Skeletal muscle cell (primary cell): ENCODE measurements at places on chromosomes 1 and 21.

DNA sequence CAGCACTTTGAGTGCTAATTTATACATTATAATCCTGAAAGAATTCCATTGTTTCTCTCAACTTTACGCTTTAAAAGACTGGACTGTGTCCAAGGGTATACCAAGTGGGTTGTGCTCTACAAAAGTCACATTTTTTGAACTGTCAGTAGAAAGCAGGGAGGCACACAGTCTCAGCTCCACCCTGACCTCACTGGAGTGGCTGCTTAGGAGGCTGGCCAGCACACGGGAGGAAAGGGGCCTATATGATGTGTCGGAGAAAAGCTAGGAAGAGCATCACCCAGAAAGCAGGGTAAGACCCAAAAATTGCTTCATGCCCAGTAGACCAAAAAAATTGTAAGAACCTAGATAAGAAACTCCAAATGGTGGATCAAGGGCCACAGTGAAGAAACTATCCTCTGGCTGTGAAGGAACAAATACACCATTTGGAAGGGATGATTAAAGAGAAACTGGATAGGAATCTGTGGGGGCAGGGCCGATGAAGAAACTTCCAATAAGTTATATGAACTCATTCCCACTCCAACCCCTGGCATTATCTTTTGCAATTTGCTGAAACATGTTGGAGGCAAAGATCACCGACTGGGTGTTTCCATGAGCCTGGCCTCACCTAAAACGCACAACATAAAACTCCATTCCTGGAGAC is 1.9 kb downstream of the S100A10 start:
- no peak for DNase-seq

GRCh38 chr1:116545359-116545705 is 25.5 kb downstream of the CD58 start:
- no peak for DNase-seq

DNA sequence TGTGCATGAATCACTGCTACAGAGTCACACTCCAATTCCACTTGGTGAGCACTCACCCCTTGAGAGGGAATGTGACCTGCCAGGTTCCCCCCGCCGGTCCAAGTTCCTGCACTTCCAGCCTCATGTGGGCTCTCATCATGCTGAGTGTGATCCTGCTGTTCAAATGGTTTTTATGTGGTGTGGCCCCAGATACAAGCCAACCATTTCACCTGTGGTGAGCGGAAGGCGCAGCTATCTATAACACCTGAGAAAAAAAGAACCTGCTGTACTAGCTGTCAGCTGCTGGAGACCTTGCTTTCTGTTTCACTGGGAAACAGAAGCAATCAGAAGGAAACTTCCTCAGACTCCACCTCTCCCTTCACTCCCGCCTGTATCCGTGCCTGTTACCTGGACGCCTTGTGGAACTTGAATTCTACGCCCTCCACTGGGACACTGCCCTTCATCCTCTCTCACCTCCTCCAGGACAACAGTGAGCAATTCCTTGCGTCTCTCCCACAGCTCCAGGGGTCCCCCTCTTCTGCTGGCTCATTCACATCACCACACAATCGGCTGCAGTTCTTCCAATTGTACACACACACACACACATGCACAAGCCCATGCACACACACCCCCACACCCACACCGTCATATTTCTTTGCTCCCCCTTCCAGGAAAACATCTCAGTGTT is 64.4 kb upstream of the RPL11 start:
- no peak for DNase-seq

DNA sequence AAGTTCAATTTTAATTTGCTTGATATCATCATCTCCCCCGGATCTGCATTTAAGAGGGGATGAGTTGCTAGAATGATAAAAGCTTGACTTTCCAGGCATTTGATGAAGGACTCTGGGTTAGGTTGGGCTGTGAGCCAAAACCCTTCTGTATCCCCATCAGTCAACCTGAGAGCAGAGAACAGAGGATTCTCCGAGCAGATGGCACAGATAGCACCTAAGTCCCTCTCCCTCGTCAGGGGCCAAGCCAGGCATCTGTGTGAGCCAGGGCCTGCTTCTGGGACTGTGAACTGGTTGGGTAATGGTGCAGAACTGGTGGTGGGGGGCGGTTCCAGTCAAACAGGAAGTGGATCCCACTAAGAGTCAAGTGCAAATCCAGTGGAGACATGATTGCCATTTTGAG is 205.8 kb downstream of the TNR start:
- no peak for DNase-seq

- DNase-seq = no peak
Observed at GRCh38 chr1:229859026-229859425, 208.0 kb upstream of the GALNT2 start.

GRCh38 chr21:23452384-23453083 is 2154.7 kb downstream of the MRPL39 start:
- no peak for DNase-seq

- no peak for DNase-seq
Observed at GRCh38 chr1:233075915-233076295, 125.5 kb downstream of the NTPCR start.

DNA sequence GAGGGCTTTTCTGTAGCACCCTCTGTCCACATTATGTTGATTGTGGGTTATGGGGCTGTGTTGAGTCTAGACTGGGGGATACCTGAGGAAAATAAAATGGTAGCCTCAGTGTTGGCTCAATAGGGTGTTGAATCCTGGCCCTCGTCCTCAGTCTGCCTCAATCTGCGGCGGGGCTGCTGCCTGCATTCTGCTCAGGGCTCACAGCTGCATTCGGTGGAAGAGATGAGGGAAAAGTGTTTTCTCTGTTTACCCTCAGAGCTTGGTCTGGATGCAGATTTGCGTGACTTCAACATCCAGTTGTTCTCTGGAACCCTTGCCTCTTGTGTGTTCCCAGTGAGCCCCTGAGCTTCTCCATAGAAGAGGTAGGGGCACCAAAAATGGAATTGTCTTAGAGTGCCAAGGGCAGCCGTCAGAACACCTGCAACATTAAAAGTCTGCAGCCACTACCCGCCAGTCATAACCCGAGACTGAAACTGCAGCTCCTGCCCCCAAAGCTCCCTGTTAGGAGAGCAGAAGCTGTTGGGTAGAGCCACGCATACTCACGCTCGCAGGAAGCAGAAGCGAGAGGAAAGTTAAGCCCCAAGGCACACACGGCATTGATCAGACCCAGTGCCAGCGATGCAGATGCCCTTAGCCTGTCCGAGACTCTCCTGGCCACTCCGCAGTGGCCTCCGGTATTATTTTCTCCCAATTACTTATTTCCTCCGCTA is 215.3 kb upstream of the C1orf174 start:
- DNase-seq = no peak

DNA sequence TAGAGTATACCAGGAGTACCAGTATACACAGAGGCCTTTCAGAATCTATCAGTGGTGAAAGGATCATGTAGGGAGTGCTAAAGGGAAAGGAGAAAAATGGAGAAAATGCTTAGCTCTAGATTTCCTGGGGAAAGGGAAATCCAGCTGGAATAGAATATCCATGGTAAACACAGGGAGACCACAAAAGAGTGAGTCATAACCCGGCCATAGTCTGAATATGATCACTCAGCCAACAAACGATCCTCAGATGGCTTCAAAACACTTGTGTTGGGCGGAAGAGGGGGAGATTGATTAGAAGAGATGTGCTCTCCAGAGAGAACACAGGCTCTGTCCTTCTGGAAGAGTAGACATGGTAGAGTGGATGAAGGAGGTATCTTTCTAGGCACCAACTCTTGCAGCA is 180.6 kb downstream of the PAPPA2 start:
- DNase-seq = peak; percentile 9

DNA sequence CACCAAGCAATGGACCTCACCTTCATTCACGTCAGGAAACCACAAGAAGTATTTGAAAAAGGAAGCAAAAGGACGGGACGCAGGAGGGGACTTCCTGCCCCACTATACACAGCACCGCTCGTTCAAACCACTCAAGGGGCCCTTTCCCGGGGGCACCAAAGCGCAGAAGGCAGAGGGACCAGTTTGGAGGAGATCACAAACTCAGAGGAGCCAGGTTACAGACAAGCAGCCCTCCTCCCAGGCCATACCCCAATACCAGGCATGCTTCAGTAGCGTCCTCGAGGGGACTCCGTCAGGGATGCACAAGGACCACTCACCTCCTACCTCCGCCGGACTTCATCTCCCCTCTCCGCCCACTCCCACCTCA is 685 bp downstream of the CRTC2 start:
- DNase-seq = no peak

DNA sequence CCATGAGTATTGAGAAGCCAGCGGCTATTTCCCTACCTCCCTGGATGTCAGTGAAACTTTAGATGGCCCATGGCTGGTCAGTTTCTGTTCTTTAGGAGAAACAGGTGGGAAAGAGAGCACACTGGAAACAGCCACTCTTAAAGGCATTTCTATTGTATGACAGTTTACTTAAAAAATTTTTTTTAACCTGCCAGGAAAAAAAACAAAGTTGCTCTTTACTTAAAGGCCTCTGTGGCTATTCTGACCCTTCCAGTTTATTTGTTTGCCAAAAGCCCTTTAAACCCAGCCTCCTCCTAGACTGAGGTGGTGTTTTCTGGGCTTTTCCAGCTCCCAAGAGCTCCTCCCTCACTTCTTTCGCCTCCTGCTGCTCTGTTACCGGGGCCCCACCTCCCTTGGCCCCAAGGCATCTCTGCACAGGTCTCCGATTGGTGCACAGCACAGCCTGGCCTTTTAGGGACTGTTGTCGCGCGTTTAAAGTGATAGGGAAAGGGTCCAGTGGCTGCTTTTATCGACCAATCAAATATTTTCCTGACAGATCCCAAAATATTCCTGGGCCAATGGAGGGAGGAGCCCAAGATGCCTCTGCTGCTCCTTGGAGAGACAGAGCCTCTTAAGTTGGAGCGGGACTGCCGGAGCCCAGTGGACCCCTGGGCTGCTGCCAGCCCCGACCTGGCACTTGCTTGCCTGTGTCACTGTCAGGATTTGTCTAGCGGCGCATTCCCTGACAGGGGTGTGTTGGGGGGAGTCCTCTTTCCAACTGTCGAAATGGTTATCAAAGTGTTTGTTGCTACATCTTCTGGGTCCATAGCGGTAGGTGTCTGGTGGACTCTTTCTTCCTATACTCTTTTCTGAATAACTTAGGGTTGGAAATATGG is at the start of gene SH3BGR:
Gene SH3BGR (plus strand): TSS at position 639 of the 875 bp plus-strand sequence. CDS start 127 bp downstream, at position 766.
- DNase-seq = no peak

DNA sequence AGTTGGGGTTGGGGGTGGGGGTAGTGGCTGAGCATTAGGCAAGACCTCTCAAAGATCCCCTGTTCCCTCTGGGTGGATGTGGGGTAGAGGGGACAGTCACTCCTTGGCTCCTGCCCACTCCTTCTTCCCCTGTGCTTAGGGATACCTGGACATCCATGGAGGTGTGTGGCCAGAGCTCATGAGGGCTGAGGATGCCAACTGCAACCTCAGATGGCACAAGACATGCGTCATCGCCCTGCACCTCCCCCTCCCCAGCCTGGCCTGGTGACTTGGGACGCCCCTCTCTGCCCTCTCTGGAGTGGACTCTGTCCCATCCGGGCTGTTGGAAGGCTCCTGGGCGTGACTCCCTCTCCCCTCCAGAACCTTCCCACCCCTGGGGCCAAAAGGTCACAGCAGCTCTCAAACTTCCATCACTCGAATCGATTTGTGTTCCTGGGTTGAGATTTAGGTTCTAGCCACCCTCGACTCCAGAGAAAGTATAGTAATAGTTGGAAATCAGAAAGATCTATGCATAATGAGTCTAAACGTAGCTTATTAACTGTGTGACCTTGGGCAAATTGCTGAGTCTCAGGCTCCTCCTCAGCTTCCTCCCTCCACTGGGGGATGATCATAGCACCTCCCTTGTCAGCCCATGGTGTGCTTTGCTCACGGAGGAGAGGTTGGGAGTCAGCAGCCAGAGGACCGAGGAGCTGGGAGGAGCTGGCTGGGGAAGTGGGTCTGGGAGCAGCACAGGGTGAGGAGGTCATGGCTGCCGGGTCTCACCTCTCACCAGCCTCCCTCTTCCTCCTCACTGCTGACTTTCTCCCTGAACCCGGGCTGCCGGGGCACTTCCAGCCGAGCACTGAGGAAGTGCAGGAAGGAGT is 2.2 kb upstream of the PTPN7 start:
- DNase-seq = no peak

GRCh38 chr1:8340448-8340847 is 22.5 kb downstream of the SLC45A1 start:
- no peak for DNase-seq

DNA sequence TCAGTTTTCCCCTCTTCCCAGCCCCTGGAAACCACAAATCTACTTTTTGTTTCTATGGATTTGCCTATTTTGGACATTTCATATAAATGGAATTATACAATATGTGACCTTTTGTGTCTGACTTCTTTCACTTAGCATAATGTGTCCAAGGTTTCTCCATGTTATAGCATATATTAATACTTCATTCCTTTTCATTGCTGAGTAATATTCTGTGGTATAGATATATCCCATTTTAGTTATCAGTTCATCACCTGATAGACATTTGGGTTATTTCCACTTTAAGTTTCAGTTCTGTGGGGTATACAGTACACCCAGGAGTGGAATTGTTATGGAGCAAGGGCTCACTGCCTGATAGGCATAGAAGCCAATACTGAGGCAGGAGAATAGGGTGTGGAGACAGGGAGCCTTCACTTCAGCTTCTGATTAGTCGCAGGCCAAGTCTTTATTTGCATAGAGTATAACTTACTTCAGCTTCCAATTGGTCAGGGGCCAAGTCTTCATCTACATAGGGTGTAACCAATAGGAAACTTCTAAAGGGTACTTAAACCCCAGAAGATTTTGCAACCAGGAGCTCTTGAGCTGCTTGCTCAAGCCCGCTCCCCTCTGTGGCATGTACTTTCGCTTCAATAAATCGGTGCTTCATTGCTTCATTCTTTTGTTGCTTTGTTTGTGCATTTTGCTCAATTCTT is 8.3 kb upstream of the NVL start:
- no peak for DNase-seq

GRCh38 chr1:89974696-89975470 is 20.0 kb upstream of the ZNF326 start:
- DNase-seq = peak; percentile 78

DNA sequence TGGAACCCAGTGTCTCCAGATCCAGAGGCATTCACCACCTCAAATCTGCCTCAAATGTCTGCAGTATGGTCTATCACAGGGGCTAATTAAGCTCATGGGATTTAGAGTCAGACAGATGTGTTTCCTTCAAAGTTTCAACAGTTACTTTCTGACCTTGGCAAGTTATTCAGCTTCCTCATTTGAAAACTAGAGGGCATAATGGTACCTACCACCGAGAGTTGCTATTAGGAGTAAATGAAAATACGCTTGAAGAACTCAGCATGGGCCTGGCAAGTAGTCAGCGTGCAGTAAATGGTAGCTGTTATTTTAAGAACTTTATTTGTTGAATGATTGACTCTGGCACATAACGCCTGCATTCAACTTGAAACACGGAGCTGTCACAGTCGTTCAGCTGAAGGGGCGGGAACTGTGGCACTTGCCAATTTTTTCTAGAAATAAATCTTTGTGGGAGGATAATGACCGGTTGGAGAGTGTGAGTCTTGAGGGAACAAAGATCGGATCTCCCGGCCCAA is 1.2 kb upstream of the CAP1 start:
- no peak for DNase-seq

GRCh38 chr1:44723064-44723463 is 7.9 kb downstream of the RNU5D-1 start:
- DNase-seq = no peak

DNA sequence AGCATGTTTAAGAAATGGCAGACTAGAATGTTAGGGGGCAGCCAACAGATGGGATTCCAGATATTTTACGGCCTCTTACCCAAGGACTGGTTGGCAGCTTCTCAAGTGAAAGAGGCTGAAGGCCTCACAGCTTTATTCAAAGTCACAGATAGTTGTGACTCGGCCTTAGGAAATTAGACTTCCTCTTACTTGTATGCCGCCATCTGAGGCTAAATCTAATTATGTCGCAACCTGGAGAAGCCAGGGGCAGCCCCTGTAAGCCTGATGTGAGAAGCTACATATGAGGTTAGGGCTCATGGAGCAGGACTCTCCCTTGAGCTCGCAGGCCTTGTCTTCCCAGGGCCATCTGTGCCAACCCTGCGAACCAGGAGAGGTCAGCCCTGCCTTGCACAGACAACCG is 352.5 kb downstream of the HHAT start:
- no peak for DNase-seq
